ENCODE measurements at places on chromosomes 7 and 10.

DNA sequence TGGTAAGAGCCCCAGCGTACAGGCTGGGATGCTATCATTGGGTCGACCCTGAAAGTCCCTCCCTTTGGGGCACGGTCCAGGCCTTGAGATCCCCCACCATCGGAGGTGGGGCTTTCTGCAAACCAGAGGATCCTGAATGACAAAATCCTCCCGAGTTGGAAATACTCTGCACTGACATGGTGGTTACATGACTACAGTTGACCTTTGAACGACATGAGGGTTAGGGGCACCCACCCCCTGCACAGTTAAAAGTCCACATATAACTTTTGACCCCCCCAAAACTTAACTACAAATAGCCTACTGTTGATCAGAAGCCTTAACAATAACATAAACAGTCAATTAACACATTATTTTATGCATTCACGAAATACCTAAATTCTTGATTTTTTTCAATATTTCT lies 13.1 kb downstream of the HSPA12A start:
- DNase-seq: no peak

GRCh38 chr10:110109511-110109910 lies 97.9 kb upstream of the MXI1 start:
- DNase-seq: no peak

DNA sequence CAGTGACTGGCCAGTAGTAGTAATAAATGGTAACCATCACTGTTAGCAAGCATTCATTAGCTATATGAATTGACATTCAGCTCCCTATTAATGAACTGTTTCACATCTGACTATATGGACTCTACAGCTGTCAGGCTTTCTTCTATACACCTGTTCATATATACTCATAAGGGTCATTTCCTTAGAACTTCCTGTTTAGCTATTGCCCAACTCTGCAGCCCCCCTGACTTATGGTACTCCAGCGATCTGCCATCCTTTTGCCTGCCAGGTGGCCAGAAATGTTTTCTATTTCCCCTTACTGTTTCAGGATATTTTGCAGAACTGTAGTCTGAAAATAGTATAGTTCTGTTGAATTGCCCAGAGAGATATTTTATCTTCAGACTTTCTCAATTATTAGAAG lies 56.6 kb downstream of the TASOR2 start:
- DNase-seq: no peak

- DNase-seq: no peak
Observed at GRCh38 chr10:5269791-5270190, 73.2 kb downstream of the AKR1C4 start.

- no peak for DNase-seq
Observed at GRCh38 chr7:2245883-2246675, 4.1 kb downstream of the NUDT1 start.

DNA sequence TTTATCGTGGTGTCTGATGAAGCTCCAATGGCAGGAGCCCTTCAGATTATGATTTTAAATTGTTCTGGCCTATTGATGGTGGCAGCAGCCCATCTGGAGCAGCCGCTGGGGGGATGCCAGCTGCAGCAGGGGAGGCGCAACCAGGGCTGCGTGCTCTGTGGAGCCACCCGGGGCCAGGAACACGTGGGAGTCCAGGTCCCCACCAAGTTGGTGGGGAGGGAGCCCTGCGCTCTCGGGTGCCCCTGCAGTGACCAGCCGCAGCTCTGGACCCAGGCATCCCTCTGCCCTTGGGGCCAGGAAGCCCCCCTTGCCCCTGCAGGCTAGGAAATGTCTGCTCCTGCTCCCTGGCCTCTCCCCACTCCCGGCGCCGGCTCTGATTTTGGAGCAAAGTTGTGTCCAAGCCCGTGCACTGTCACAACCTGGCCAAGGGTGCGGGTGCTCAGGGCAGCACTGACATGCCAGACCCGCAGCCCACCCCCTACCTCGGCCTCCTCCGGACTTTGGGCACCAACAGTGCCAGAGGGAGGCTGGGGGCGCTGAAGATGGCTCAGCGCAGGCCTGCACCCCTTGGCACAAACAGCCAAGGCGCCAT lies 147.2 kb upstream of the ADO start:
- no peak for DNase-seq

All from fibroblast of upper back skin (primary cell).